ENCODE measurements at places on chromosomes 13 and 19.

- no peak for DNase-seq
Observed at GRCh38 chr19:48881741-48882657, 9.8 kb downstream of the PPP1R15A start.

GRCh38 chr19:36573895-36574720, 1.0 kb upstream of the ZNF529 start:
- no peak for DNase-seq

DNA sequence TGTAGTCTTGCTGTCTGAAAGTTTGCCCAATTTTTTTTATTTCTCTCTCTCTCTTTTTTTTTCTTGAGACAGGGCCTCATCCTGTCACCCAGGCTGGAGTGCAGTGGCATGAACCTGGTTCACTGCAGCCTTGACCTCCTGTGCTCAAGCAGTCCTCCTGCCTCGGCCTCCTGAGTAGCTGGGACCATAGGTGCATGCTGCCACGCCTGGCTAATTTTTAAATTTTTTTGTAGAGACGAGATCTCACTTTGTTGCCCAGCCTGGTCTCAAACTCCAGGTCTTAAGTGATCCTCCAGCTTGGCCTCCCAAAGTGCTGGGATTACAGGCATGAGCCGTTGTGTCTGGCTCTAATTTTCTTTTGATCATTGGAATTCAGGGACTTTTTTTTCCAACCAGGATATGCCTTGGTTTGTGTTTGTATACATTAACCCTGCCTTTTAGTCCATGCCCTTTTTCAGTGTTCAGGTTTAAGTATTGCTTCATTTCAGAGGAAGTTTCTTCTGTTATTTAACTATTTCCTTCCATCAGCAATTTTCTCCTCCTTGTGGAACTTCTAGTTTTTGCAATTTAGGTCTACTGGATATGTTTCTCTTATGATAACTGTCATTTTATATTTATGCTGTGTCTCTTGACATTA, 201.4 kb downstream of the PCCA start:
- no peak for DNase-seq

GRCh38 chr13:101714195-101714594, 261.7 kb downstream of the ITGBL1 start:
- DNase-seq = no peak

DNA sequence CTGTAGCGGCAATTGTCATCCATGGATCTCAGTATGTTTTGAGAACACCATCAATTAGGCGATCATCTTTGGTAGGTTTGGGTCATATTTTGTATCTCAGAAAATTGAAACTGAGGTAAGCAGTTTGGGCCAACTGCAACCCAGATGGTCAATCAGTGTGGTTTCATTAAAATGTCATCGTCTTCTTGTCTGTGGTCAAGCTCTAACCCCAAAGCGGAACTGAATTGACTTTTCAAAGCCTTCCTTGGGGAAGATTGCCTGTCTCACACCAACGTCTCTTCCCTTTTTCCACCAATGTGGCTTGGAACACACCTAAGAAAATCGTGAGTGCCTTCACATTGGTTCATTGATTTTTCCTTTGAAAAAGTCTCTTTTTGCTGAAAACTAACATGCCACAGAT, 56.3 kb upstream of the UBAC2 start:
- no peak for DNase-seq

GRCh38 chr13:81686877-81687276, 1346.0 kb upstream of the SPRY2 start:
- no peak for DNase-seq

GRCh38 chr19:41998246-41999020, 4.4 kb upstream of the ATP1A3 start:
- DNase-seq = no peak

GRCh38 chr19:616747-617526, 16.4 kb downstream of the POLRMT start:
- no peak for DNase-seq

DNA sequence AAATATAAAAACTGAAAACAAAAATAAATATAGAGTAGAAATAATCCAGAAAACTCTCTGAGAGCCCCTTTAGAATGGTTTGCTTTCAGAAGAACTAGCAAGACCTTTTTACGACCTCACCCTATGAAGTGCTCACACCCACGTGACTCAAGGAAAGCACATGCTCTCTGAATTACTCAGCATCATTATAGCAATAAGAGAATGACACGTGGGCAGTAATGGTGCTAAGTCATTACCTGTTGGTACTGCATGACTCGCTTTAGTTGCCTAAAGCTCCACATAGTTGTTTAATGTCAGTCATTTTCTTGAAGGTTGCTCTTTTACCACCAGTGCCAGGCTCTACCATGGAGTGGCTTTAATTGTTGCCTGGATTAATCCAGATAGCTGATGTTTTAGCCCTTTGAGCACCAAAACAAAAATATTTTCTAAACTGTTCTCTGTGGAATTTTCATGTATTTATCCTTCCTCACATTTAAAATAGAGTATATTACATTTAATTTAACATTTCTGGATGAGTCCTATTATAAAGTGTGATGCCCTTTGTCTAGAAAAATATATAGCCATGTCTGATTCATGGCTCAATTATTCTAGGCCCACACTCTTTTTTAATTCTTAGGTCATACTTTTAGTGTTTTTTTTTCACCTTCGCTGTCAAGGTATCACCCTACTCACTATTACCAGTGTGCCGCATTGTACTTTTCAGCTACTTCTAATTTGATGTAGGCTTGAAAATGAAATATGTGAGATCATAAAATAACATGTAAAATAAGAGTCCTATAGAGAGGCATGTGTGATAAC, 56.8 kb downstream of the THSD1 start:
- no peak for DNase-seq

DNA sequence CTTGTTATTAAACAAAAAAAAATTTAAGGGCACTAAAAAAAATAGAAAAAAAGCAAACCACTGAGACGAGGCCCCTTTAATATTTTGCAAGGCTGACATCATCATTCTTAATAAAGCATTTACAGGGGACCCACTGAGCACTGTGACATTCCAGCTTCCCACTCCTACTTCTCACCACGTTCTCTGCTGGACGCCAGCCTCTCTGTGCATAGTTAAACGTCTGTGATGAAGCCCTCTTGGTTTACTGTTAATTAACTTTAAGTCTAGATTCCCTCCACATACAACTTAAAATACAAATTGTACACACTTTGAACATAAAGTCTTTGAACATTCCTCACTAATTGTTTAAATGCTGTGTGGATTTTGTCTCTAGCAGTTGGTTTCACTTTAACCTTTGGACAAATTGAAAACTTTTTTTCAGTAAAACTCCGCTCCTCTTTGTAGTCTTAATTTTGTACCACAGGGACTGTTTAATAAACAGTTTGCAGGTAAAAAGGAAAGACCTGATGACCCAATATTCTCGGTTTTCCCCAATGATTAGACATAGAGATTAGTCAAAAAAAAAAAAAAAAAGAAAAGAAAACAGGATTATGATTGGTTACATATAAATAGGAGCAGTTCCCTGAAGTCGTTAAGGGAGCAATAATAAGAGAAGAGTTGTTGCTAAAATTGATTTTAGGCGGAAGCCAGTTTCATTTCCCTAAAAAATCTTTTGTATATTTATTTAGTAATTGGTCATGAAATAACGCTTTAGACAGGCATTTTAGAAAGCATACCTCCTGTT, 219.8 kb downstream of the MZT1 start:
- DNase-seq = no peak

GRCh38 chr19:6271721-6272410, 7.9 kb downstream of the MLLT1 start:
- DNase-seq = no peak

DNA sequence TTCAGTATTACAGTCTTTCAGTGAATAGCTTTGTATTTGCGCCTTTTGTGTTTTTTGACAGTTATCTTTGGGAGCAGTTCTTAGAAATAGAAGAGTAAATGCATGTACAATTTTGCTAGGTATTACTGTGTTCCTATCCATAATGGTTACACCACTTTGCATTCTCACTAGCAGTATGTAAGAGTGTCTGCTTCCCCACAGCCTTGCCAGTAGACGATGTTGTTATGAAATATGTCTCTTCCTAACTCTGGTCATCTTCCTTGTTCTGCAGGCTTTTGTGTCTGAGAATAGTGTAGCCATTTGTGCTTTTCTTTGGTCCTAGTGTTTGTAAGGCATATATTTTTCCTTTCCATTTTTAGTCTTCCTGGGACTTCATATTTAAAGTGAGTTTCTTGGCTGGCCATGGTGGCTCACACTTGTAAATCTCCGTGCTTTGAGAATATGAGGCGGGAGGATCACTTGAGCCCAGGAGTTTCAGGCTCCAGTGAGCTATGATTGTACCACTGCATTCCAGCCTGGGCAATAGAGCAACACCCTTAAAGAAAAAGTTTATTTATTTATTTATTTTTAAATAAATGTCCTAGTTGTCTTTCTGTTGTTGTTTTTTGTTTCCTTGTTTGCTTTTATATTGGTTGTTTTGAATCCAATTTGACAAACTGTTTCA, 140.3 kb downstream of the PDS5B start:
- DNase-seq = no peak

GRCh38 chr13:111361046-111361872, 40.8 kb downstream of the TEX29 start:
- no peak for DNase-seq

- no peak for DNase-seq
Observed at GRCh38 chr13:104785952-104786351, 1719.7 kb upstream of the SLC10A2 start.

GRCh38 chr19:51800473-51801244, 5.7 kb downstream of the FPR3 start:
- no peak for DNase-seq

- DNase-seq = no peak
Observed at GRCh38 chr19:5826531-5827341, 12.8 kb downstream of the FUT6 start.

GRCh38 chr13:78881054-78881453, 222.1 kb upstream of the OBI1 start:
- no peak for DNase-seq

GRCh38 chr13:74794147-74794546, 659.9 kb upstream of the KLF12 start:
- no peak for DNase-seq

- DNase-seq = no peak
Observed at GRCh38 chr19:15280915-15281683, 48.9 kb upstream of the EPHX3 start.

DNA sequence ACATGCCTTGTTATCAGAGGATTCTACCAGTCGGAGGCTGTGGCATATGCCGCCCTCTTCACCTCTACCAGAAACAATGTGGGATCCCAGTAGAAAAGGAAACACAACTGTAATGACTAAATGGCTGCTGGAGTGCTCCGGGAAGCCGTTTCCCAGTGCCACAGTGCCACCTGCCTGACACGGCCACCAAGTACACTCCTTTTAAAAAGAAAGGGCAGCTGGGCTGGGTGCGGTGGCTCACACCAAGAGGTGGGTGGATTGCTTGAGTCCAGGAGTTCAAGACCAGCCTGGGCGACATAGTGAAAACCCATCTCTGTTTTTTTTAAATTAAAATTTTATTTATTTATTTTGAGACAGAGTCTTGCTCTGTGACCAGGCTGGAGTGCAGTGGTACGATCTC, 67.3 kb downstream of the TRPM4 start:
- DNase-seq = no peak

DNA sequence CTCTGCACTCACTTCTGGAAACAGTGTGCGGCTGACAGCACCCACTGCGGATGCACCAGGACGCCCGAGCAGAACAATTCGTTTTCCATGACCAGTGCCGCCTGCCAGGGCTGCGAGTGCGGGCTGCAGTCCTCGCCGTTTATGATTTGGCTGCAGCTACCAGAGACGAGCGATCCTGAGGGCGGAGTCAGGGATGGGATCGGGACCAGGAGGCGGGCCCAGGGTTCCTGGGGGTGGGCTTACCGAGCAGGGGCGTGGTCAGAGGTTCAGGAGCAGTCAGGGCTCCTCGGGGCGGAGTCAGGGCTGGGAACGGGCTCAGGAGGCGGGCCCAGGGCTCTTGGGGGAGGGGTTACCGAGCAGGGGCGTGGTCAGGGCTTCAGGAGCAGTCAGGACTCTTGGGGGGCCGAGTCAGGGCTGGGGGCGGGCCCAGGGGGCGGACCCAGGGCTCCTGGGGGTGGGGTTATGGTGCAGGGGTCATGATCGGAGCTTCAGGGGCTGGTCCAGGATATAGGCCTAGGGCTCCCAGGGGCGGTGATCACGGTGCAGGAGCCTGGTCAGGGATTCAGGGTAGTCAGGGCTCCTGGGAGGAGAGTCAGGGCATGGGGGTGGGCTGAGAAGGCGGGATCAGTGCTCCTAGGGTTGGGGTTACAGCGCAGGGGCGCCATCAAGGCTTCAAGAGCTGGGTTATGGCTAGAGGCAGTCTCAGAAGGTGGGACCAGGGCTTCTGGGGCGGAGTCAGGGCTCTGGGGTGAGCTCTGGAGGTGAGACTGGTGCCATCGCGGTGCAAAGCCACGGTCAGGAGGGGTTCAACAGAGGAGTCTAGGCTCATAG, 1.7 kb downstream of the KLK4 start:
- no peak for DNase-seq

GRCh38 chr19:38910488-38910887, 1.5 kb downstream of the CCER2 start:
- no peak for DNase-seq

GRCh38 chr19:47230054-47230920, 712 bp downstream of the BBC3 start:
- peak; percentile 69 for DNase-seq

- DNase-seq = no peak
Observed at GRCh38 chr13:50529154-50529882, 314.2 kb downstream of the DLEU7 start.

DNA sequence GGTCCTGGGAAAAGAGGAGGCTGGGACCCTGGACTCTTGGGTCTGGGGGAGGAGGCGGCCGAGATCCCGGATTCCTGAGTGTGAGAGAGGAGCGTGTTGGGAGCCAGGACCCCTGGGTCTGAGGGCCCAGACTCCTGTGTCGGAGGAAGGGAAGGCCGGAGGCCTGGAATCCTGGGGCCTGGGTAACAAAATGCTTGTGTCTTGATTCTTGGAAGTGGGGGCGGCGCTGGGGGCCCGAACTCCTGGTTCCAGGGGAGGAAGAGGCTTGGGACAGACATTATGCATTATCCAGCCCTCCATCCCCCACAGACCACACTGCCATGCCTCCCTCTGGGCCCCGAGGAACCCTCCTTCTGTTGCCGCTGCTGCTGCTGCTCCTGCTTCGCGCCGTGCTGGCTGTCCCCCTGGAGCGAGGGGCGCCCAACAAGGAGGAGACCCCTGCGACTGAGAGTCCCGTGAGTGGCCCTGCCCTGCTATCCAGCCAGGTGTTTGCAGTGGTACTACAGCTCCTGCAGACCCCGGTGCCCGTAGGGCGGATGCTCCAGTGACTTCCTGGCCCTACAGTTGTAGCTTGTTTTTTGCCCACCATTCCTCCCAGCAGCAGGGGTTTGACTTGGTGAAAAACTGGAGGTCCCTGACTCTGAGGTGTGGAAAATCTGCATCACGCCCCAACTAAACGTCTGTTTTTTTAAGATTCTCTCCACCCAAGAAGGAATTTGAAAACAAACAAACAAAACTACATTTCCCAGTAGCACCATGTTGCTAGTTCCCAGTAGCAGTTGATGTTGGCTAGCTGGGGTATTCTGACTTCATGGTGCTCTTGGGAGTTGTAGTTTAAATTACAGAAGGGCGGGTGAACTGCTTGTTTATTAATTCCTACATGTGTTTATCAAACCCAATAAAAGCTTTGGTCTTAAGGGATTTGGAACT, 630 bp downstream of the NUCB1 start:
- DNase-seq = no peak

Data from stimulated activated CD8-positive, alpha-beta memory T cell treated with anti-CD3 and anti-CD28 coated beads, Interleukin-7, amount 100 ng/mL, for 1 hour (primary cell).